ENCODE measurements at places on chromosomes 2 and 18. TPM values are rescaled to one million over a fixed set of nuclear protein-coding genes. Genes with fewer than 3 reads are reported as not detected.

DNA sequence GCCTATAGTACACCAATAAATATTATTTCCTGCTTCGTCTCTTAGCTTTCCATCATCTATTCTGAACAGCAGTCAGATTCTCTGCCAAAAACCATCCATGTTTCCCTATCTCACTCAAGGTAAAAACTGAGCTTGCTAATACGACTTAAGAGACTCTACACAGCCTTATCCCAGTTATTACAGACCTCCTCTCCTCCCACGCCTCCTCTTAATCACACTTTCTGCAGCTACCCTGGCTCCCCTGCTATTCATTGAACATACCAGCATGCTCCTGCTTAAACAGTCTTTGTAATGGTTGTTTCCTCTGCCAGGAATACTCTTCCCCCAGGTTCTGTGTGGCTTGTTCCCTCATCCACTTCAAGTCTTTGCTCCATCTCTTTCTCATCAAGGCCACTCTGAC, 81.5 kb downstream of the PDE1A start:
- no peak for DNase-seq

DNA sequence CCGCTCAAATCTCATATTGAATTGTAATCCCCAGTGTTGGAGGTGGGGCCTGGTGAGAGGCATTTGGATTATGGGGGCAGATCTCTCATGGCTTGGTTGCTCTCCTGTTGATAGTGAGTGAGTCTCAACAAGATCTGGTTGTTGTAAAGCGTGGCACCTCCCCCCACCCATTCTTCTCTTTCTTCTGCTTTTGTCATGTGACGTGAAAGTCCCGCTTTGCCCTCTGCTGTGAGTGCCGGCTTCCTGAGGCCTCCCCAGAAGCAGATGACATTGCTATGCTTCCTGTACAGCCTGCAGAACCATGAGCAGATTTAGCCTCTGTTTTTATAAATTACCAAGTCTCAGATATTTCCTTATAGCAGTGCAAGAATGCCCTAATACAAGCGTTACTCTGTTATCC, 673.8 kb downstream of the ADCYAP1 start:
- no peak for DNase-seq

The TFCP2L1 gene
- 3.9 TPM for total RNA-seq

The ZNF638 gene
- 195 TPM for total RNA-seq

- DNase-seq, result no peak
These were observed 442.9 kb downstream of the KCNJ3 start for GRCh38 chr2:155141418-155141817.

The CCDC178 gene
- 1.0 TPM for total RNA-seq

DNA sequence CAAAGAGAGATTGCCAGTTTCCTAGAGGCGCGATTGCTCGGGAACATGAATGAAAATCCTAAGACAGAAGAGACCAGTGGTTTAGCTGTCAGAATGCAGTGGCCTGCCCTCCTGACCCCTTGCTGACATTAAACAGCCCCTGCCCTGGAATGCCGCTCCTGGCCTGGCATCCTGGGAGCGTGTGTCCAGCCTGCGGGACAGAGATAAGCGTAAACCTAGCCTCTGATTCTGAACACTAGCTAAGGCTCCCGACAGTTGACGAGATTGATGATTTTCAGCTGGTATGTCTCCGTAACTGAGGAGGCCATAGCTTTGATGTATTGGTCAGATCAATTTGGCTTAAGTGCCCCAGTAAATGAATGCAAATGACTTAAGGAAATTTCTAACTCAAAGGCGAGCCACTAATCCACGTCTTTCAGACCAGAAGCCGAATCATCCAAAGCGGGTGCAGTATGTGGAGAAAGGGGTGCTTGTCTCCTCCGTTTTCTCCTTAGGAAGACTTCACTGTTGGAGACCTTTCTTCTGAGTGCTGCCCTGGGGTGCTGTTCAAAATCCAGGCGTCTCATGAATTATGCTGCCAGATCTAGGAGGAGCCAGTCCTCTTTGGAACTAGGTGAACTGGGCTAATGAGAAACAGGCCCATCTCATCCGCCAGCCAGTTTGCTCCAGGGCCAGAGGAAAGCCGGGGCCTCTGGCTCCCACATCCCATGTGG, 142.5 kb upstream of the L3MBTL4 start:
- peak; percentile 41 for DNase-seq

DNA sequence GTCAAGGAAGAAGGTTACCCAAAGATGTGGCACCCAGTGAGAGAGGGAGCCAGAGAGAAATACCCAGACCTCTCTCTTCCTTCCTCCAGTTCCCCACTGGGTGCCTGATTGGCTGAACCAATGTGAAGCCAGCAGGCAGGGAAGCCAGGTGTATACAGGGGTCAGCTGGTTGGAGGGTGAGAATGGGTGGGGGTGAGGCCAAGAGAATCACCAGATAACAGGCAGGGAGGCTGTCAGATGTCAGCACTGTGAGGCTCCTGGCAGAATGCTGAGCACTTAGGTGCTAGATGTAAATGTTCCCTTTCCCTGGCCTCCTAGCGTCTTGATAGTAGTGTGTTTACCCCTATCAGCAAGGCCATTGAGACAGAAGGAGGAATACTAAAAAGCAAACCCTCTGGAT, 104.0 kb upstream of the MGAT5 start:
- no peak for DNase-seq

- no peak for DNase-seq
These were observed 77.8 kb upstream of the STPG4 start for GRCh38 chr2:47232738-47233415.

DNA sequence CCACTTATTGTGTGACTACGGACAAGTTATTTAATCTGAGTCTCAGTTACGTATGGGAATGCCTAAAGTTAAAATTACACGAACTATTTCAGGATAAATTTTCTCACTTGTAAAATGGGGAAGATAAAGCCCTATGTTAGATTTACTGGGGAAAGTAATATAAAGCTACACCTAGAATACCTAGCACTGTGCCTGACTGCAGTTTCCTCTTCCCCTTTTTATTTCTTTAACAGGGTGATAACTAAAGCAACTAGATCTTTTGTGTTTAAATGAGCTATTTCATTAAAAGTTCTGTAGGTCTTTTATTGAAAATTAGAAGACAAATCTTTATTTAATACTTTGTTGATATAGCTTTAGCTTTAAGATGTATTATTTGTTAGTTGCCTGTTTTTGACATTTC, 5.0 kb downstream of the B3GNT2 start:
- no peak for DNase-seq

The CD8B2 gene
- total RNA-seq, result 0.07 TPM

The PLEKHH2 gene
- total RNA-seq, result 54.7 TPM

The POTEC gene
- not detected for total RNA-seq

- no peak for DNase-seq
These were observed 254.3 kb downstream of the LRRTM1 start for GRCh38 chr2:80050246-80050645.

DNA sequence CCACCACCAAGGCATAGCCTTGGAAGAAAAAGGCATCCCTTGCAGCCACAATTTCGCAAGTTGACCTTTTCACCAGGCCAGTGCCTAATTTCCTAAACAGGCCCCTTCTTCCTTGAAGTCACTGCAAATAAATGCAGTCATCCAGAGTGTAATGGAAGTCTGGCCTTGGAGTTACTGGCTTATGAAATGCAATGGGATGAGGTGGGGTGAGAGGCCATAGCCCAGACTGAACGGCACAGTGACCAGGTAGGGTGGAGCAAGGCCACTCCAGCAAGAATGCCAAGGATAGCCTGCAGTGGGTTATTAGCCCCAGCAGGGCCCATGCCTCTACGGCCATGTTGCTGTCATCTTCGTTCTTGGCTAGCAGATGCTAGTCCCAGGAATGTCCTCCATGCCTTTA, 68.4 kb downstream of the BCL11A start:
- no peak for DNase-seq
